ENCODE measurements at places on chromosomes 7 and 10.
A peak's percentile ranks its signal among the peaks of the same experiment; 100 is the strongest.

DNA sequence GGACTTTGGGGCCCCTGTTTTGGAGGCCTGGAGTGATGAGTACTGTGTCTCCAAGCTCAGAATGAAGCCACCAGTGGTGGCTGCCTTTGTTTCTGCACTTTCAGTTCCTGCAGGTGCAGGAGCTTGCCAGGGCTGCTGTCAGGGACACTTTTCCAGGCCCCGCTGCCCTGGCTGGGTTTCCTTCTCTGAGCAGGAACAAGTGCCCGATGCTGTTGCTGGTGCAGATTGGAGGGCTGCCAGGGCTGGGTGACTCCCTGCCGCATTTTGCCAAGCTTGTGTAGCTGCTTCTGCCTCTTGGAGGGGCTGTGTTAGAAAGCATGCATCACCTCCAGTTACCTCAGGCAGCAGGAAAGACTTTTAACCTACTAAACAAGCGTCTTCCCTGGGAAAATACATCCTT lies 211.1 kb downstream of the MGMT start:
- no peak for DNase-seq
- no peak overlapping the region for H3K27ac ChIP-seq
- H3K36me3 ChIP-seq = no peaks in the 10 kb centered on the region
- H3K4me3 ChIP-seq = no peak overlapping the region
- H3K4me1 ChIP-seq = no peaks in the 10 kb centered on the region

- DNase-seq = no peak
- no peak overlapping the region for H3K27ac ChIP-seq
- peaks cover 10% of the 10 kb centered on the region for H3K4me1 ChIP-seq
- no peak overlapping the region for H3K4me3 ChIP-seq
- no peaks in the 10 kb centered on the region for H3K27me3 ChIP-seq
These were observed 29.2 kb upstream of the ELOVL3 start for GRCh38 chr10:102196893-102197292.

DNA sequence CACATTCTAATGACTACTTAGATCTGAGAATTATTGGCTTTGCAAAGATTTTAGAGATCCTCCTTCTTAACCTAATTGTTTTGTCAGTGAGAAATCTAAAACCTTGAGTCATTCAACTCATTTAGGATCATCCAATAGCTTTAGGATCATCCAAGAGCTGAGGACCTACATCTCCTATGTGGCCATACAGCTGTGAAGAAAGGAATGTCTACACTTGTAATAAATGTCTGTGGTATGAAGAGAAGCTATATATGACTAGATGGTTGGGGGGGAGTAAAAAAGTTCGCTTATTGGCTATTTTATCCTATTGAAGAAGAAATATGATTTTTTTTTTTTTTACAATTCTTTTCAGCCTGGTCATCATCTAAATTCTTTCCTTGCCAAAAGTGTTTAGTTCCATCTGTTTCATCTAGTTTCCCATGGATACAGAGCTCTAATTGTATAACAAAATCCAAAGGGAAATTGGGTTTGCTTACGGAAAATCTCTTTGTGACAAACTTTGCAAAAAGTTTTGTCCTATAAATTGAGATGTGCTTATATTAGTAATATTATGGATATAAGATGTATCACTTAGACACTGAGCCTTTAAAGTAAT lies 196.7 kb downstream of the PRKG1 start:
- peaks cover 7% of the 10 kb centered on the region for H3K27me3 ChIP-seq
- no peak overlapping the region for H3K4me3 ChIP-seq
- no peaks in the 10 kb centered on the region for H3K4me1 ChIP-seq
- no peak for DNase-seq
- no peak overlapping the region for H3K27ac ChIP-seq

GRCh38 chr7:76364198-76364584 lies 5.4 kb upstream of the YWHAG start:
- peak overlapping the region; percentile 44 for H3K4me3 ChIP-seq
- H3K27me3 ChIP-seq = no peaks in the 10 kb centered on the region
- H3K36me3 ChIP-seq = no peaks in the 10 kb centered on the region
- DNase-seq = no peak
- H3K4me1 ChIP-seq = peaks cover 40% of the 10 kb centered on the region

- peaks cover 25% of the 10 kb centered on the region for H3K4me1 ChIP-seq
- peak overlapping the region; percentile 83 for H3K4me3 ChIP-seq
- peak overlapping the region; percentile 97 for H3K27ac ChIP-seq
- peaks cover 39% of the 10 kb centered on the region for H3K36me3 ChIP-seq
These were observed 9.3 kb upstream of the CHCHD1 start for GRCh38 chr10:73772281-73773151.

Data from HCT116 (cell line).